ENCODE measurements at places on chromosomes 6 and 20. TPM values are rescaled to one million over a fixed set of nuclear protein-coding genes. Genes with fewer than 3 reads are reported as not detected.

DNA sequence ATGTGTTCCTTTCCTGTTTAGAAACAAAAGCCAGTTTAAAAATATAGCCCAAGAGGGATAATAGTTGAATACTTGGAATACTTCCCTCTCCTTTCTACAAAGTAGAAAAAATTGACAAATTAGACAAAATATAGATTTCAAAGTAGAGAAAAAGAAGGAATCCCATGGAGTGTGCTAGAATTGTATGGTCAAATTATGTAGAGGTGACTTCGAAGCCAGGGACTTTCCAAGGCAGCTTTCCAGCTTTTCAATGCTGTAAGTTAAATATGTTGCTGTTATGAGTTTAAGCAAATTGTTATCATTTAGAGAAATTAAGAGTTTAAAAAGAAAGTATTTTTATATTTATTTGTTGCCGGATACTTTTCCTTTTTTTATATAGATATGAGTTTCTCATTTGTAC is 415.5 kb upstream of the OPRM1 start:
- no peak for DNase-seq

GRCh38 chr6:150201772-150202329 is 59.0 kb downstream of the PPP1R14C start:
- DNase-seq: no peak

DLL1 gene
- 5.6 TPM for total RNA-seq

GRCh38 chr6:25447570-25447929 is 168.4 kb downstream of the CARMIL1 start:
- DNase-seq: no peak

RIN2 gene
- 61.4 TPM for total RNA-seq

ZBTB46 gene
- 4.5 TPM for total RNA-seq

- no peak for DNase-seq
Measured at GRCh38 chr6:88174906-88175305, 8.8 kb upstream of the CNR1 start.

- DNase-seq: no peak
Measured at GRCh38 chr6:138989098-138989983, 1.3 kb upstream of the REPS1 start.

LY6G6F gene
- total RNA-seq: not detected

DNA sequence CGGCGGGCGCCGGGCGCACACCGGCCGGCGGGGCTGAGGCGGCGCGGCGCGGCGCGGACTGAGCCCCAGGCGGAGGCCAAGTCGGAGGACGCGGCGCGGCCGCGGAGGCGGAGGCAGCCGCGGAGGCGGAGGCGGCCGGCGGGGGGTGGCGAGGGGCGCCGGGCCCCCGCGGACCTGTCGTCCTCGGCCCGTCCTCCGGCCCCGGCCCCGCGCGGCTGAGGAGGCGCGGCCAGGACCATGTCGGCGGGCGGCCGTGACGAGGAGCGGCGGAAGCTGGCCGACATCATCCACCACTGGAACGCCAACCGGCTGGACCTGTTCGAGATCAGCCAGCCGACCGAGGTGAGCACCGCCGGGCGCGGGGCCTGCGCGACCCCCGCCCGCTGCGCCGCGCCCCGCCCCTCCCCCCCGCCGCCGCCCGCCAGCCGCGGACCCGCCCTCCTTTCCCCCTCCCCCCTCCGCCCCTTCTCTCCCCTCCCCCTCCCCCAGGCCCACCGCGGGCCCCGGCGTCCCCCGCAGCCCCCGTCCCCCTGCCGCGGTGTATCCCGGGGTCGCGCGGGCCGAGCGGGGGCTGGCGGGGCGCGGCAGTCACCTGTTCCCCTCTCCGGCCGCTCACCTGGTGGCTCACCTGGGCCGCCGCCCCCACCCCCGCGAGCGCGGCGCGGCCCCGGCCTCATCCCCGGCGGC is at the start of gene AFDN:
TSS of gene AFDN (plus strand) at position 16 of the 687 bp plus-strand sequence. CDS start at position 238, 222 bp downstream.
- peak; percentile 17 for DNase-seq

DNA sequence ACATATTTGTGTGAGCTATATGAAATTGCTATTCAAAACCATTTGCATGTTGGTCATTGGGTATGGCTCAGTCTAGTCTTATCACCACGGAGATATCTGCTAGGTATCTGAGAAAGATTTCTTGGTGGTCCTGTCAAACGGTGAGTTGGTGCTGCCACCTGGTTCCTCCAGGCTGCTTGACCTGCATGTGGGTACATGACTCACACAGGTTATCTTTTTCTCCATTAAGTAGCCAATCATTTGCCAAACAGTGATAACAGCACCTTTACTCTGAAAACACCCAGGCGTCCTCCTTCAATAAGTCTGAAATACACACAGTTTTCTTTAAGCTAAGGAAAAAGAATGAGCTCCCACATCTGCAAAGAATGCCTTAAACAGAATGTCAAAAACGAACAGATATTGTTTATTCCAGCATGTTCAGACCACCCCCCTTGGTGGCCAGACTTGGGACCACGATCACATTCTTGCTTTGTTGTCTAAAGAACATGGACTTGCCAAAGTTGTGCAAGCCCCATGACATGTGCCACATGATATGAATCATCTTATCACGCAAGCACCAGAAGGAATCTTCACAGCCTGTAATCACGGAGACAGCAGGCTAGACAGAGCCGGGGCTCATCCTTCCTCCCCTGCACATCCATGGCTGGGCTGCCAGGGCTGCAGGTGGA is 200.7 kb upstream of the THBS2 start:
- DNase-seq: peak; percentile 68

SAPCD1 gene
- 0.50 TPM for total RNA-seq

GRCh38 chr6:53866226-53866625 is 71.4 kb downstream of the LRRC1 start:
- no peak for DNase-seq

- DNase-seq: no peak
Measured at GRCh38 chr6:7811441-7811840, 85.5 kb downstream of the BMP6 start.

- DNase-seq: no peak
Measured at GRCh38 chr20:3800878-3801260, 4.8 kb downstream of the CDC25B start.

DNA sequence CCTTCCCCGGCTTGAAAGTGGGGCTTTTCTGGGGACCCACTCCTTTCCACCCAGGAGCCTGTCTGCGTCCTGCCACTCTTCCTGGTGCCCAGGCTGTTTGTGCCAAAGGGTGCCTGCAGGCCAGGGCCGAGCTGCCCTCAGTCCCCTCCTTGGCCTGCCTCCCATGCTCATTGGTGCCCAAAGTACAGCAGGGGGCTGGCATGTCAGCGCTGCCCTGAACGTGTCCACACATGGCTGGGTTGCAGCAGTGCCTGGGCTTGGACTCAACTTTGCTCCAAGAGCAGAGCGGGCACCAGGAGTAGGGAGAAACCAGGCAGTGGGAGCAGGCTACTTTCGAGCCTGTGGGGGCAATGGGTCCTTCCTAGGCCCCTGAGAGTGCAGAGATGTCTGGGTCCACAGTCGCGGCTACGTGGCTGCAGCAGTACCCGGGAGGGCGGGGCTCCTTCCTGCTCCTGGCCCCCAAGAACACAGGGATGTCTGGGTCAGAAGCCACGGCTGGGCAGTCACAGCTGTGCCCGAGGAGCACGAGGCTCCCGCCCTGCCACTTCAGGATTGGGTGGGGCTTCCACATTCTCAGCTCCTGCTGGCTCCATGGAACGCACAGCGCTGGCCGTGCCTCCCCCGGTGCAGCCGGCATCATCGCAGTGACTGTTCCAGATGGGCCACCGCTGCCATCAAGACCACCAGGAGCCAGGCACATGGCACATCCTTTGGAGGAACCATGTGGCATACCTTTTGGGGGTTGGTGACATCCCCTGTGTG is 50.0 kb upstream of the CLDN20 start:
- no peak for DNase-seq

DAAM2 gene
- 25.9 TPM for total RNA-seq

DNA sequence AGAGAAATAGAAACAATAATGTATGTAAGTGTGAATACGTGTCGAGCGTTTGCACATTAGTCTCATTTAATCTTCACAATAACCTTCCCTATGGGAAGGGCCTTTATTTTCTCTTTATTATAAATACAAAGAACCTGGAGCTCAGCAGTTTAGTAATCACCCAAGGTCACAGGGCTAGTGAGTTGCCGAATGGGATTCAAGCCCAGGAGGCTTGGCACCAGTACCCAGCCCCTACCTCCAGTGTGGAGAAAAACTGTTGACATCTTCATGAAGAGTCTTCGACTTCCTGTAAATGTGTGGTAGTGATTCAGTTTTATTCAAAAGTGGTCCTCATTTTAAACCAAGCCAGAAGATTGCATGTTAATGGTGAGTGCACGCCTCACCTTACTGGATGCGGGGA is 162.8 kb downstream of the SCML4 start:
- no peak for DNase-seq

DNA sequence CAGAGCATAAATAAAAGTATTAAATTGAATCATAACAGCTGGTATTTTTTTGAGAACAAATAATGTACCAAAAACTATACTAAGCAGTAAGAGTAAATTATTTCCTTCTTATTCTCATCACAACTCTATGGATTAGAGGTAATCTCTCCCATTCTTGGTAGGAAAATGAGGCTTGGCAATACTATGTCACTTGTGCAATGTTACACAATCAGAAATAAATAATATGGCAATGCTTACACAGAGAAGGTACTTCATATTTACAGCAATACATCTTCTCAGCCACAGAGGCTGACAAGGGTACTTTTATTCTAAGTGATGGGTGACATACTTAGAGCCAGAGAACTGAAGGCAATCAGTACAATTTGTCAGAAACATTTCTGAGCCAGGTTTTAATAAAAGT is 3.9 kb downstream of the DST start:
- DNase-seq: no peak

- no peak for DNase-seq
Measured at GRCh38 chr20:42494290-42494689, 695.4 kb downstream of the PTPRT start.

GRCh38 chr20:38995536-38996044 is 33.4 kb downstream of the DHX35 start:
- peak; percentile 58 for DNase-seq

DNA sequence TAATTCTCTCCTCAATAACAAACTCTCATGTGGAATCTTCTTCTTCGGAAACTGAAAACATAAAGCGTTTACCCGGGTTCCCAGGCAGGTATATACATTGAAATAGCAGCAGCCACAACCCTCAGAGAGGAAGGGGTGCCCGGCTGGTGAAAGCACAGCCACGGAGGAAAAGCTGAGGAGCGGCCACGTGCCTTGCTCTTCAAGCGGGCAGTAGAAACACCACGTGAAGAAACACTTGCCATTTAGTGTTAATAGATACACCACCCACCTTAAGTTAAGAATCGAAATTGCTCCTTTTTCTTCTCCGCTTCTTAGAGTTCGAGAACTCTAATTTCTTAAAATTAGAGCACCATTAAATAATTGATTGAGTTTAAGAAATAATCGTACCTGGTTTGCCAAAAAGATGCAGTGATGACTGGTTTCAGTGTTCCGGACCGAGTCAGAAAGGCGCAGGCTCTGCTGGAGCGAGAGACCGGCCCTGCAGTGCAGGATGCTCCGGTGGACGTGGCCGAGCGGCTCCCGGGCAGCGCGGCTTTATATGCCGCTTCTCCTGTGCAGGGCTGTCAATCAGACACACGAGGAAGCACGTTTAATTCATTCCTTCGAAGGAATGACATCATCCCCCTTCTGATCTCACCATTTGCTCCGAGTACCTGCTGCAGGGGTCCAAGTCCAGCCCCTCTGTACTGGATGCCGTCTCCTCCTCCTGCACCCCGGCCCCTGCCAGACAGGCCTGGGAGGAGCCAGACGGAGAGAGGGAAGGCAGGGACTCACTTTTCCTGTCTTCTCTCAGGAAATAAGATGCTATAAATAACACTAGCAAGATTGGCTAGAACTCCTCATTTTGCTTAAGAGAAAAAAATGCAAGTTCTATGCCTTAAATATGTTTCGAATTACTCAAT is at the start of gene THBS2:
TSS of gene THBS2 (minus strand) at position 510 of the 902 bp plus-strand sequence. CDS start 3,062 bp downstream, outside the sequence.
- DNase-seq: peak; percentile 97

DNA sequence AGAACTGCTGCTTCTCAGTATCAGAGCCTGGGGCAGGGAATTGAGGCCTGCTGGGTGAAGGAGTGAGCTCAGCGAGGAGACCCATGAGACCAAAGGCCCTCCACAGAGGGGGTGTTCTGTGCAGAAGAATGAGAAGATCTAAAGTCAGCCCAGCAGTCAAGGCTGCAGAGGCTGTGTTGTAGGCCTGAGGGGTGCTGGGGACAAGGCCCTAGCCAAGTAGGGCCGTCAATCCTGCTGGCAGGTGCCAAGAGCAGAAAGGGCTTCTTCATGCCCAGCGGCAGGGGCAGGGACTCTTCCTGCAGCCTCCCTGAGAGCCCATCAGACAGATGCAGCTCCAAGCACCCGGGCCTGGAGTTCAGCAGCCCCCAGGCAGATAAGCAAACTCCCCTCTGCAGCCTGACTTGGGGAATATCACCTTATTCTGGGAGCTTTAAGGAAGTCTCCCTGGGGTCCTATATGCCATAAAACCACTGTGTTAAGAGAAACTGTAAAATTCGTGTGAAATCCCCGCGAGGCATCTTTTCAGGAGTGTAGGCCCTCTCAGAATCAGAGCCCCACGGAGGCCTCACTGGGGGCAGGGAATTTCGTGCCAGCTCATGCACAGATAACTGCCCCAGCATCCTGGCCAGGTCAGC is 9.0 kb downstream of the CCDC167 start:
- DNase-seq: no peak

DNA sequence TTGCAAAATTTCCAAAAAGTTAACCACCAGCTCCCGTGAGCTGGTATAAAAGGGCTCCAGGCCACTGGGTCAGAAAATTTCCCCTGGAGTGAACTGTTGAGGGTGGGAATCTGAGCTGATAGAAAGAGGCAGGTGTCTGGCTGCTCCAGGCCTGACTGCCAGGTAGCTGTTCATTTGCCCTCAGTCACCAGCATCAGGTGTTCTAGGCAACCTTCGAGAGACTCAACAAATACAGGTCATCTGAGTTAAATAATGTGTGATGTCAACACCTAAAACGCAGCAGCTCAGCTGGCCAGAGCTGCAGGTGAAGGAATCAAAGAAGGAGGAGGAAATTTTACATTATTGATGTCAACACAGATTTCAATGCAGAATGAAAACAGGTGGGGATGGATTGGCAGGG is 46.7 kb downstream of the KCNK5 start:
- no peak for DNase-seq

LPA gene
- not detected for total RNA-seq

GRCh38 chr6:81997090-81997926 is 244.8 kb upstream of the TENT5A start:
- DNase-seq: peak; percentile 89

NHLRC1 gene
- total RNA-seq: 3.1 TPM

LHFPL5 gene
- not detected for total RNA-seq

- peak; percentile 47 for DNase-seq
Measured at GRCh38 chr6:84033523-84034451, at the start of gene MRAP2. MRAP2 (plus strand) TSS chr6:84033772; CDS start chr6:84055319, 21,547 bp downstream.

NINL gene
- 16.3 TPM for total RNA-seq

SIRPB1 gene
- total RNA-seq: 0.17 TPM

KLHDC3 gene
- total RNA-seq: 72.2 TPM

GRCh38 chr6:16651871-16652270 is 109.4 kb downstream of the ATXN1 start:
- DNase-seq: no peak

- no peak for DNase-seq
Measured at GRCh38 chr6:169695131-169695530, 6.7 kb downstream of the WDR27 start.

CST9L gene
- not detected for total RNA-seq

- DNase-seq: peak; percentile 56
Measured at GRCh38 chr20:44217342-44218092, 6.9 kb upstream of the OSER1 start.

Data from fibroblast of lung (primary cell).